ENCODE measurements at places on chromosomes 16 and 17.
A peak's percentile ranks its signal among the peaks of the same experiment; 100 is the strongest.

DNA sequence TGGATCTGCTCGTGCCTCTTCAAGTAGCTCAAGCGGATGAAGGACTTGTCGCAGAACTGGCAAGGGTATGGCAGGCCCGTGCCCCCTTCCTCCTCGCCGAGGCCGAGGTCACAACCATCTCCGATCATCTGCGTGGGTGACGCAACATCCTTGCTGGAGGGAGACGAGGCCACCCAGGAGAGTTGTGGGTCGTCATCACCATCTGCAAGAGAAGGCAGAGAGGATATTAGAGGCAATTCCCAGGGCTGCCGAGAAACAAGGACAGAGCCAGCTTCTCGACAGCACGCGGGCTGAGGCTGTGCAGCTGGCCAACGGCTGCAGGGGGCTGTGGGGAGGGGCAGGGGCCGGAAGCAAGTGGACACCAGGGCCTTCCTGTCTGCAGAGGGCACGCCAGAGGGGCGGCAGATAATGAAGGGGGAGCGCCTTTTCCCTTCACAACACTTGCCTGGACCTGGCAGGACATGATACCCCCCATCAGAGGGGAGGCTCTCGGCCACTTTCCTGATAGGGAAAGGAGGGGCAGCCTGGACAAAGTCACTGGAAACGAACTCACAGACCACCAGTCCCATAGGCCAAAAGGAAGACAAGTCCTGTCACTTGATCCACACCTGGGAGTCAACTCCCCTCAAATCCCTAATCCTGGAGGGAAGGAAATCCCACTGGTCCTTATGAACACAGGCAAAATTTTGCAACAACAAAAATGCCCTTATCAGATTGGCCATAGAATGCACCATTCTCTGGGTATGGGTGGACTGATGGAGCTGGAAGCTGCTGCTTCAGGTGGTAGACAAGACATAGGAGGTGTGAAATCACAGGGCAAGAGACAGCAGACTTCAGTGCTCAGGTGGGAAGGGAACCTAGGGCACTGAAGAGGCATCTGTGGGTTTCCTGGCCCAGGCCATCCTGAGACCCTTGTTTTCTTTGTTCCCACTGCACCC is 217.0 kb downstream of the ZNF423 start:
- no peak for DNase-seq

- no peak for DNase-seq
These were observed 81.8 kb upstream of the CCL2 start for GRCh38 chr17:34173241-34173640.

- DNase-seq = no peak
These were observed 6.8 kb upstream of the KRTAP17-1 start for GRCh38 chr17:41322094-41322902.

- DNase-seq = no peak
These were observed 53.4 kb downstream of the ABCC12 start for GRCh38 chr16:48102083-48103008.

- DNase-seq = no peak
These were observed 118.9 kb downstream of the PARN start for GRCh38 chr16:14510939-14511799.

- no peak for DNase-seq
These were observed 480.3 kb upstream of the GOT2 start for GRCh38 chr16:59214455-59214854.

DNA sequence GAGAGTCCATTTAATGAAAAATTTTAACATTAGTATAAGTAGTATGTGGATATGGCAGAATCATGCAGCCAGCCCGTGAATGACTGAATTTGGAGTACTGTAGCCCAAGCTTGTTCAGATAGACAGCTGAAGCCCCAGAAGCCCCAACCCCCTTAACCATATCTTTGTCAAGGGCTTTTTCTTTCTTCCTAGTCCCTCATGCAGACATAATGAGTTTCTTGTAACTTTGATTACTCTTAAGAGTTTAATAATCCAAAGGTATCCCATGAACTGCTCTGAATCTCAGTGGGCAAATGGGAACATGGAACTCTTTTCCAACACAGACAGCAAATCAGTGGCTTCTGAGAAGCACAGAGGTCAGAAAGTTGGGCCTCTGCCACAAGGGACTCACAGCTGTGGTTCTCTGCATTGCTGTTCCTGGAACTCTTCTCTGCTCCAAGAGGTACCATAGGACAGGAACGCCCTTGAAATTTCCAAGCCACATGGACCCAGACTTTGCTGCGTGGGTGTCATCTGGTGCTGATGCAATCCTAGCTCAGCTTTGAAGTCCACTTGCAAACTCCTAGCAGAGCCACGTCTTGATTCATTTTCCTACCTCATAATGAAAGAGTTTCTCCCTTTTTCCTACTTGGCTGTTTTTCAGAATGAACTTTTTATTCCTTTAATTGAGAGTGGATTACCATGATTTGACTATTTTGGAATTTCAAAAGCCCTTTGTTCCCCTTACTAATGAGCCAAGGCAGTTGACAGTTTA is 18.1 kb downstream of the LYRM1 start:
- DNase-seq = no peak

GRCh38 chr17:17182598-17183136 is 23.5 kb downstream of the PLD6 start:
- DNase-seq = no peak

- DNase-seq = no peak
These were observed 639.1 kb downstream of the MAF start for GRCh38 chr16:78961464-78961863.

- no peak for DNase-seq
These were observed 31.5 kb downstream of the ABCC12 start for GRCh38 chr16:48124266-48124665.

DNA sequence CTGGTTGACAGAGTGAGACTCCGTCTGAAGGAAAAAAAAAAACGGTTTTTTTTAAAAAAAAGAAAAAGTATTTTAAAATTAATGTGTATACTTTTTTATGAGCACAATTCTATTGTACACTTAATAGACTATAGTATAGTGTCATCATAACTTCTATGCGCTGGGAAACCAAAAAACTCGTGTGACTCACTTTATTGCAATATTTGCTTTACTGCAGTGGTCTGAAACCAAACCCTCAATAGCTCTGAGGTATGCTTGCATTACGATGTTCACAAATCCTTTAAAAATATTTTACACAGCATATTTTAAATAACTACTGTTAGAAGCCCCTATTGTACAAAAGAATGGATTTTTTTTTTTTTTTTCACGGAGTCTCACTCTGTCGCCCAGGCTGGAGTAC is 12.4 kb upstream of the MAP2K6 start:
- DNase-seq = no peak

GRCh38 chr16:31038993-31039392 is 5.6 kb downstream of the STX4 start:
- DNase-seq = no peak

DNA sequence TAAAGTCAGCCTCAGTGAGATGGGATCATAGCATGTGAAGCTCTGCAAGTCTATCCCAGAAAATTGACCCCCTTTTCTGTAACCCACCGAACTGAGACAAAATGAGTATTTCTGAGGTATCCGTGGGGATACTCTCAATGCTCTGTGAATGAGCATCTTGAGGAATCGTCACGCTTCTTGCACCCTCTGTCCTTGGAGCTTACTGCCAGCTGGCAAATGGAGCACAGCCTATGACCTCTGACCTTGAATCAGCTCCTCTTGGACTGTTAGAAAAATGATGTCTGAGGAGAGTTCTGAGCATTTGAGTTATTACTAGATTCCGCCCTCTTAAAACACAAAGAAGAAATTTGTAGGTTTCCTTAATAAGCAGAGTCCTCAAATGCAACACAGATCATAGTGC is 342.1 kb downstream of the ZFHX3 start:
- DNase-seq = no peak

DNA sequence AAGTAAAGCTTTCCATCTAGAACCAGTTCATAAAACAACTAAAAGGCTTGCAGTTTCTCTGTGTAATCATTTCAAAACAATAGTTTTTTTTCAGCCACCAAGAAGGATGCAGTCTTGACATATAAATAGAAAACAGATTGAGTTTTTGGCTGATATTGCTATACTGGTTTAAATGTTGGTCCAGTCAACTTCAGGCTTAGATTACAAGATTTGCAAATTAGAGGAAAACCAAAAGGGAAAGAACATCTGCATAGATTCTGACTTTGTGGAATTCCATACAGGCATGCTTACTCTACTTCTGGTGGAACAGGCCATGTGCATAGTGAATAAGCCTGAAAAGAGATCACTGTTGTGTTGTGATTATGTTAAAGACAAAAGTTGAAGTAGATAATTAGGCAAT is 150.3 kb downstream of the BCAS3 start:
- DNase-seq = no peak

- DNase-seq = no peak
These were observed 429 bp downstream of the KIF1C start for GRCh38 chr17:4998027-4998731.

DNA sequence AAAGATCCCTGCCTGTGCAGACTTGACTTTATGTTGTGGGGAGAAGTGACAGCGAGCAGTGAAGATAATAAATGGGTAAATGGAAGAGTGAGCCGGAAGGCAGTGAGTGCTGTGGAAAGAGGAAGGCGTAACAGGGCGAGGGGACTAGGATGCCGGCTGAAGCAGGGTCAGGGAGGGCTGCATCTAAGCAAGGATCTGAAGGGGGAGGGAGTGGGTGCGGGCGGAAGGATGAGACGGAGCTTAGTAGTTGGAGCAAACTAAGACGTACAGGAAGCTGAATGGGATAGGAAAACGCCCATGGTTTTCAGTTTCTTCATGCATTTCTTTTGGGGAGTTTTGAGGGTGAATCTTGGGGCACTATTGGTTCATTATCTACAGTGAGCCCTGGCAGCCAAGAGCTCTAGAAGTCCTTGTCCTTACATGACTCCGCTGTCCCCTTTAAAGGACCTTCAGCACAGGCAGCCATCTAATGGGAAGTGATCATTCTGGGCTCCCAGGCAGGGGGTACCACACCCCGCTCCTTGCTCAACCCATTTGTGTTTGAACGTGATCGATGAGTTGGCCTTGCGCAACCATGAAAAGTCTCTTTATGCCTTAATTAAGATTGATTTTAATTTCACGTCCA is 10.4 kb upstream of the NAT9 start:
- no peak for DNase-seq

- no peak for DNase-seq
These were observed 15.6 kb downstream of the MRPS23 start for GRCh38 chr17:57834146-57834741.

GRCh38 chr17:79082311-79083190 is 7.9 kb downstream of the ENGASE start:
- peak; percentile 37 for DNase-seq

All from activated CD4-positive, alpha-beta T cell treated with anti-CD3 and anti-CD28 coated beads for 4 hours (primary cell).